Right atrium auricular region (tissue), 2 donors: ENCODE measurements at places on chromosomes 4 and X. TPM values are rescaled to one million over a fixed set of nuclear protein-coding genes. Genes with fewer than 3 reads are reported as not detected.
A peak's percentile ranks its signal among the peaks of the same experiment; 100 is the strongest.

The ARHGEF9 gene
- 125 TPM for total RNA-seq

The BMP2K gene
- total RNA-seq: 43.6 TPM

The FAM47E gene
- 2.2 TPM for total RNA-seq

The PFKFB1 gene
- total RNA-seq: not detected

The SPP1 gene
- total RNA-seq: 15.0 TPM

The PABPC1L2B gene
- total RNA-seq: not detected

The DCK gene
- total RNA-seq: 8.2 TPM

GRCh38 chr4:96145601-96146000 is 305.7 kb downstream of the PDHA2 start:
- H3K4me1 ChIP-seq: no peaks in the 10 kb centered on the region
- H3K27me3 ChIP-seq: no peaks in the 10 kb centered on the region
- no peak overlapping the region for H3K27ac ChIP-seq
- H3K4me3 ChIP-seq: no peak overlapping the region
- no peaks in the 10 kb centered on the region for H3K36me3 ChIP-seq
- no peak for DNase-seq

- H3K36me3 ChIP-seq: no peaks in the 10 kb centered on the region
- H3K27ac ChIP-seq: no peak overlapping the region
- no peak overlapping the region for H3K4me3 ChIP-seq
These were observed 354.1 kb downstream of the CHIC1 start for GRCh38 chrX:73916931-73917667.

- no peaks in the 10 kb centered on the region for H3K27me3 ChIP-seq
- no peaks in the 10 kb centered on the region for H3K4me1 ChIP-seq
- no peak for DNase-seq
- H3K27ac ChIP-seq: no peak overlapping the region
- H3K4me3 ChIP-seq: no peak overlapping the region
These were observed 66.3 kb upstream of the PUDP start for GRCh38 chrX:7214251-7214650.

DNA sequence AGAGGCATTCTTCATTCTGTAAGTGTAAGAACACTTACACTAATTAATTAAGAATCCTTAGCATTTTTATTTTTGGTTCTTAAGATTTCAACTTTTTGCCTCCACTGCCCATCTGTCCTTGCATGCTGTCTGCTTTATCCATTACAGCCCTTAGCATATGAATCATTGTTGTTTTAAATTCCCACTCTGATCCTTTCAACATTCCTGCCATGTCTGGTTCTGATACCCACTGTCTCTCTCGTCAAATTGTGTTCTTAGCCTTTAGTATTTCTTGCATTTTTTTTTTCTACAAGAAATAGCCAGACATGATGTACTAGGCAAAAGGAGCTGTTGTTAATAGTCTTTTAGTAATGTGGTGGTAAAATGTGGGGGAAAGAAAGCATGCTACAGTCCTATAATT is 1360.0 kb downstream of the TECRL start:
- no peaks in the 10 kb centered on the region for H3K27me3 ChIP-seq
- no peaks in the 10 kb centered on the region for H3K36me3 ChIP-seq
- H3K4me3 ChIP-seq: no peak overlapping the region

DNA sequence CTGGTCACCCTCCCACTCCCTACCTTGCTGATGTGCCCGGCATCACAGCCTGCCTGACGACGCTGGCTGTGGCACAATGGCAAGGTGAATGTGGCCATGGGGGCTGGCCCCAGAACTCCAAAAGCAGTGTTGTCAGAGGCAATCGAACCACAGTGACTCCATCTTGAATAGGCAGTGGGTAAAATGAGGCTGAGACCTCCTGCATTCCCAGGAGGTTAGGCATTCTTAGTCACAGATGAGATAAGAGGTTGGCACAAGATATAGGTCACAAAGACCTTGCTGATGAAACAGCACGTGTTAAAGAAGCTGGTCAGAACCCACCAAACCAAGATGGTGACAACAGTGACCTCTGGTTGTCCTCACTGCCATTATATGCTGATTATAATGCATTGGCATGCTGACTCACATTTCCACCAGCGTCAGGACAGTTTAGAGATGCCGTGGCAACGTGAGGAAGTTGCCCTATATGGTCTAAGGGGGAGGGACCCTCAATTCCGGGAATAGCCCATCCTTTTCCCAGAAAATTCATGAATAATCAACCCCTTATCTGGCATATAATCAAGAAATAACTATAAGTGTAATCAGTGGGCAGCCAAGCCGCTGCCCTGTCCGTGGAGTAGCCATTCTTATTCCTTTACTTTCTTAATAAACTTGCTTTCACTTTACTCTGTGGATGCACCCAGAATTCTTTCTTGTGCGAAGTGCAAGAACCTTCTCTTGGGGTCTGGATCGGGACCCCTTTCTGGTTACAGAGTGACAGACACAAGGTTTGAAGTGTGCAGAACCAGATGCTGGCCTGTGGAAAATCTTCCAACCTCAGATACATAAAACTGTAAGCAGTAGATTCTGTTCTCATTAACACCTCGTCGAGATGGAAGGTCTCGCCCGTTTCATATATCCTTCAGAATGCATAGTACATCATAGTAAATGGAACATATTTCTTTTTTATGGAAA is 26.8 kb upstream of the CLDN24 start:
- no peak overlapping the region for H3K27ac ChIP-seq
- no peaks in the 10 kb centered on the region for H3K27me3 ChIP-seq
- no peak overlapping the region for H3K4me3 ChIP-seq
- no peak for DNase-seq
- H3K4me1 ChIP-seq: no peaks in the 10 kb centered on the region
- H3K36me3 ChIP-seq: no peaks in the 10 kb centered on the region

DNA sequence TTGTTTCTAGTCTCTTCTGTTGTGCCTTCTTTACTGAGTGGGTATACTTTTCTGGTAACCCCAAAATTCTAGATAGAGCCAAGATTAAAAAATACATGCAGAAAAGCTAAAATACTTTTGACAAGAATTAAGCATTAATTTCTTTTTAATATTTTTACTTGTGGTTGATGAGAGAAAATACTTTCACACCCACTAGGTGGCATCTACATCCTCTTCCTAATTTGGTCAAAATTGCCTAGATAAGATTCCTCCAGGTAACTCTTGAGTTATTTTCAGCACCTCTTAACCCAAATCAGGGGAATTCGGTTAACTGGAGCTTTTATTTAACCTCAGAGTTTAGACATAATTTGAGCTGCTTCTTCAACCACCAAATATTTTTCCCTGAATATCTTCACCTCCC is 28.4 kb upstream of the COX7B2 start:
- DNase-seq: no peak
- H3K4me3 ChIP-seq: no peak overlapping the region
- H3K36me3 ChIP-seq: no peaks in the 10 kb centered on the region
- no peaks in the 10 kb centered on the region for H3K27me3 ChIP-seq
- H3K4me1 ChIP-seq: no peaks in the 10 kb centered on the region
- H3K27ac ChIP-seq: no peak overlapping the region

DNA sequence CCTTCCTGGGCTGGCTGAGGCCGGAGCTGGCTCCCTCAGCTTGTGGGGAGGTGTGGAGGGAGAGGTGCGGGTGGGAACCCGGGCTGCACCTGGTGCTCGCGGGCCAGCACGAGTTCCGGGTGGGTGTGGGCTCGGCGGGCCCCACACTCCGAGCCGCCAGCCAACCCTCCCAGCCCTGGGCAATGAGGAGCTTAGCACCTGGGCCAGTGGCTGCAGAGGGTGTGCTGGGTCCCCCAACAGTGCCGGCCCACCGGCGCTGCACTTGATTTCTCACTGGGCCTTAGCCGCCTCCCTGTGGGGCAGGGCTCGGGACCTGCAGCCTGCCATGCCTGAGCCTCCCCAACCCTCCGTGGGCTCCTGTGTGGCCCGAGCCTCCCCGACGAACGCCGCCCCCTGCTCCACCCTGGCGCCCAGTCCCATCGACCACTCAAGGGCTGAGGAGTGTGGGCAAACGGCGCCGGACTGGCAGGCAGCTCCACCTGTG is 182.7 kb upstream of the PAQR3 start:
- no peak overlapping the region for H3K4me3 ChIP-seq
- H3K27me3 ChIP-seq: no peaks in the 10 kb centered on the region
- no peak overlapping the region for H3K27ac ChIP-seq
- no peaks in the 10 kb centered on the region for H3K36me3 ChIP-seq
- H3K4me1 ChIP-seq: no peaks in the 10 kb centered on the region
- DNase-seq: no peak

GRCh38 chr4:76781698-76782595 is 116.0 kb downstream of the SOWAHB start:
- no peak overlapping the region for H3K4me3 ChIP-seq
- H3K36me3 ChIP-seq: peaks cover 16% of the 10 kb centered on the region
- no peaks in the 10 kb centered on the region for H3K27me3 ChIP-seq

GRCh38 chrX:110846071-110846470 is 50.5 kb upstream of the CHRDL1 start:
- no peak for DNase-seq
- no peak overlapping the region for H3K4me3 ChIP-seq
- H3K27me3 ChIP-seq: no peaks in the 10 kb centered on the region
- H3K27ac ChIP-seq: no peak overlapping the region

GRCh38 chrX:118495958-118496762 is 545 bp downstream of the DOCK11 start:
- peak; percentile 64 for DNase-seq
- H3K36me3 ChIP-seq: no peaks in the 10 kb centered on the region

- H3K4me1 ChIP-seq: no peaks in the 10 kb centered on the region
- no peaks in the 10 kb centered on the region for H3K27me3 ChIP-seq
- no peak overlapping the region for H3K27ac ChIP-seq
- no peak overlapping the region for H3K4me3 ChIP-seq
These were observed 80.4 kb downstream of the HS6ST2 start for GRCh38 chrX:132877954-132878536.

DNA sequence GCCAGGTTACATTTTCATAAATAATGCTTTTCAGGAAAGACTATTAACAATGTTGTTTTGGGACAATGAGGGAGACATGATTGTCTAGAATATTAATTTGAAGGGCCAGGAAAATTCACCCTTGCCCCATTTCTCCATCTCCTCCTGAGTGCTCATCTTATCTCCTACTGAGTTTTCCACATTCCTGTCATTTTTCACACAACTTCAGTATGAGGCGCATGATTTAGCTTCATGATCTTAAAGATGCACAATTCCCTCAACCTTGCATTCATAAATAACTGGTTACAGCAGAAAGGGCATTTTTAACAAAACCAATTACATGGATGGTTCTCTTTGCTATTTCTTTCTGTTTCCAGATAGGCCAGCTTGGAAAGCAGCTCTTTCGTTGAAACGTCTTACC is 1699.2 kb upstream of the IGFBP7 start:
- H3K4me3 ChIP-seq: no peak overlapping the region
- no peaks in the 10 kb centered on the region for H3K27me3 ChIP-seq
- no peaks in the 10 kb centered on the region for H3K4me1 ChIP-seq
- no peak for DNase-seq

GRCh38 chr4:168955674-168956073 is 54.4 kb downstream of the CBR4 start:
- H3K4me1 ChIP-seq: no peaks in the 10 kb centered on the region
- no peak overlapping the region for H3K4me3 ChIP-seq
- H3K27ac ChIP-seq: no peak overlapping the region
- H3K27me3 ChIP-seq: no peaks in the 10 kb centered on the region

- no peak for DNase-seq
- no peaks in the 10 kb centered on the region for H3K27me3 ChIP-seq
- H3K36me3 ChIP-seq: peaks cover 26% of the 10 kb centered on the region
- no peak overlapping the region for H3K4me3 ChIP-seq
These were observed 13.9 kb upstream of the PPEF2 start for GRCh38 chr4:75916091-75916661.
